ENCODE measurements at places on chromosomes 5 and 9.

- peak; percentile 82 for DNase-seq
These were observed 64.2 kb upstream of the ABL1 start for GRCh38 chr9:130770679-130771442.

GRCh38 chr9:37935096-37935495 lies 31.2 kb upstream of the SLC25A51 start:
- DNase-seq = no peak

DNA sequence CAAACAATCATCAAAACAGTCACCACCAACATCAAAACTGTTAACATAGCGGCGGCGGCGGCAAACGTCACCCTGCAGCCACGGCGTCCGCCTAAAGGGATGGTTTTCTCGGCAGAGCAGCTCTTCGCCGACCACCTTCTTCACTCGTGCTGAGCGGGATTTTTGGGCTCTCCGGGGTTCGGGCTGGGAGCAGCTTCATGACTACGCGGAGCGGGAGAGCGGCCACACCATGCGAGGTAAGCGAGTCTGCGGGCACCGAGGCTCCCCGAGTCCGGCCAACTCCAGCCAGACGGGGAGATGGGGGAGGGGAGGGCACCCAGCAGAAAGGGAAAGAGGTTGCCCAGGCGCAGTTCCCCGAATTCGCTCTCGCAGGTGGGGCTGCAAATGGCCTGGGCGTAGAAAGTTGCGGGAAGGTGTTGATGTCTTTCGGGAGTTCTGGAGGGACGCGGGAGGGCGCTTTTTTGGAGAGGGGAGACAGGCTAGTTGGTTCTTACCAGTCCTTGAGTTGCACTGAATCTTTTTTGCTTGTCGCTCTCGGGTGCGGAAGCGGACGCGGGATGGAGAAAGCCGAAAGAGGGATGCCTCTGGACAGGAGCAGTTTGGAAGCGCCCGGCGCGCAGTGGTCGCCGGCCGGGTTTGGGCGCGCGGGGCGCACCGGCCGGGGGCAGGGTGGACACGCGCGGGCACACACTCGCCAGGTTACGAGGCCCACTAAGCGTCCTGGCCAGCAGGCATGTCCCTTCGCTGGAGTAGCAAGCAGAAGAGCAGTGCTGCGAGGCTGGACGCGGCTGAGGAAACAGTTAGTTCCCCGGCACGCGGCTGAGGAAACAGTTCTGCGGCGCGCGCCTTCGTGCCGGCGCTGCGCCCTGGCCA lies 849 bp downstream of the RORB start:
- no peak for DNase-seq

DNA sequence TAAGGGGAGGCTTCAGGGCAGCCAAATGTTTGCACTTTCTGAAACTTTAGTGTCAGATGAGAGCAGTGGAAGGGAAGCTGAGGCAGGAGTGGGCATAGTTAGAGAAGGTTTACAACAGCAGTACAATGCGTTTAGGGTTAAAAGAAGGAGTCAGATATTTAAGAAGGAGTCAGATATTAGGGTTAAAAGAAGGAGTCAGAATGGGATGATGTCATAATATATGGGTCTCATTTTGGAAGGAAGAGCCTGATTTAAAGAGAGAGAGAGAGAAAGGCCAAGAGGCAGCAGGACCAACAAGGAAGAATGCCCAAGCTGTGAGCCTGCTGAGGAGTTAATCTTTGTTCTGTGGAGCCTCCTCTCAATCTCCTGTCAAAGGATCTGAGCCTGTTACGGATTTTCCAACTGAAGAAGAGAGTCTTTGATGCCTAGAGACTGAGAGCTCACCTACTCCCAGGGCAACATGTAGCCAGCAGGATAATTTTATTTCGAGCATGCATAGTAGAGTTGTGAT lies 9.5 kb downstream of the ISL1 start:
- DNase-seq = no peak

- DNase-seq = no peak
These were observed 38.0 kb upstream of the SLC44A1 start for GRCh38 chr9:105206496-105206820.

DNA sequence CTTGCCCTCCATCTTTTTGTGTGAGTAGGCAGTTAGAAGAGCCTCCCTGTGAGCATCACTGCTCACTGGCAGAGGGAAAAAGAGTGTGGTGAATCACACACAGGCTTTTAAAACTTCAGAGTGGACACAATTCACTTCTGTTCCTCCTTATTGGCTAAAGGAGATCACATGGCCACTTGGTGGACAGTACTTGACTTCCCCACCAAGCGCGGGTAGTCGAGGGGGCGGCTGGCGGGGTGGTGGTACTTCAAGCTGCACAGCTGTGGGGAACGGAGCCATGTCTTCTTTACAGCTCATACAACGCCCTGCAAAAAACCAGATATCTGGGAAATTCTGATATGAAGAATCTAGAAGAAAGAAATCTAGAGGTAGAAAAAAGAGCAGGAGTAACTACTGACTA lies 95.4 kb downstream of the PAM start:
- no peak for DNase-seq

DNA sequence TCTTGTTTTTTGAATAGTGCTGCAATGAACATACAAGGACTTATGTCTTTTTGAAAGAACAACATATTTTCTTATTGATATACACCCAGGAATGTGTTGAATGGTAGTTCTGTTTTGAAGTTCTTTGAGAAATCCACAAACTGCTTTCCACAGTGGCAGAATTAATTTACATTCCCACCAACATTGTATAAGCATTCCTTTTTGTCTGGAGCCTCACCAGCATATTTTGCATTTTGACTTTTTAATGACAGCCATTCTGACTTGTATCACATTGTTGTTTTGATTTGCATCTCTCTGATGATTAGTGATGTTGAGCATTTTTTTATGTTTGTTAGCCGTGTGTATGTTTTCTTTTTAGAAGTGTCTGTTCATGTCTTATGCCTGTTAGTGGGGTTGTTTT lies 524.9 kb downstream of the SEMA5A start:
- DNase-seq = no peak

DNA sequence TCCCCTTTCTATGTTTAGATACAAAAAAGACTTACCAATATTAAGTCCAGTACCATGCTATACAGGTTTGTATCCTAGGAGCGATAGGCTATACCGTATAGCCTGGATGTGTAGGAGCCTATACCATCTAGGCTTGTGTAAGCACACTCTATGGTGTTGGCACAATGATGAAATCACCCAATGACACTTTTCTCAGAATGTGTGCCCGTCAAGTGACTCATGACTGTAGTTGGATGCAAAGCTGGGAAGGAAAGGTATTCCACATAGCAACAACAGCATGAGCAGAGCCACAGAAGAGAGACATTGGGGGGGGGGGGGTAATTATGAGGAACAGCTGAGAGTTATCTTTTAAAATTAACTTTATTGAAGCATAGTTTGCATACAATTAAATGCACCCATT lies 63.2 kb downstream of the TTLL11 start:
- no peak for DNase-seq

GRCh38 chr9:124003636-124004349 lies 7.8 kb upstream of the LHX2 start:
- DNase-seq = no peak

- DNase-seq = no peak
These were observed 37.2 kb downstream of the PLAC8L1 start for GRCh38 chr5:146068206-146068605.

DNA sequence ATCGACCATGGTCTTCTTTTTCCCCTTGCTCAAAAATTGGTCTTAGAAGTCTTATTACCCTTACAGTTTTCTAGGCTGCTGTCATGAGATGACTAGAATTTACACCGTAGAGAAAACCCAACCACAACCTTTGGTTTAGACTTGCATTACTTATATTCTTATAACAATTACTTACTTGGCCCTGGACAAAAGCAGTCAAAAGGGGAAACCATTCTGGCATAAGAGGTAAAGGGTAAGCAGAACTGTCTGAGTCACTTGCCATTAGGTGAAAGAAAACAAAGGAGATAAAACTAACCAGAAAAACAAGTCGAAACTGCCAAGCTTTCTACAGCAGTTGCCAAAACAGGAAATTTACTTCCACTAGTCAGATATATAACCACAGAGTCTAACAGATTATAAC lies 17.9 kb downstream of the TMEM245 start:
- peak; percentile 84 for DNase-seq

DNA sequence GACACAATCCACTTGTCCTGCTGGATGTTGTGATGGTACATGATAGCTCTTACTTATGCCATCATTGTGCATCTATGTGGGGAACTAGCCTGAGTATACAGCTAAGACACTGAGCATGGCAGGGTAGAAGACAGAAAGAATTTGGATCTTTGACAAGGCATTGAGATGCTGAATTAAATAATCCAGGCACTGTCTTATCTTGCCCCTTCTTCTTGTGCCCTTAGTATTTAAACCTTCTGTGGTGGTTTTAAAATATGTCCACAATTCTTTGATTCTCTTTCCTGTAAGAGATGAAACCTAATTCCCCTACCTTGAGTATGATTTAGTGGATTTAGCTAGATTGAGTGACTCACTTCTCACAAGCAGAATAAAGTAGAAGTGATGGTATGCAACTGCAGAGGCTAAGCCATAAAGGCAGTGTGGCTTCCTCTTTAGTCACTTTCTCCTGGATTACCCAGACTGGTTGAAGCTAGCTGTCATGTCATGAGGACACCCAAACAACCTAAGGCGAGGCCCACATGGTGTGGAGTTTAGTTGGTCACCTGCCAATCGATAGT lies 174.0 kb upstream of the NREP start:
- peak; percentile 77 for DNase-seq

DNA sequence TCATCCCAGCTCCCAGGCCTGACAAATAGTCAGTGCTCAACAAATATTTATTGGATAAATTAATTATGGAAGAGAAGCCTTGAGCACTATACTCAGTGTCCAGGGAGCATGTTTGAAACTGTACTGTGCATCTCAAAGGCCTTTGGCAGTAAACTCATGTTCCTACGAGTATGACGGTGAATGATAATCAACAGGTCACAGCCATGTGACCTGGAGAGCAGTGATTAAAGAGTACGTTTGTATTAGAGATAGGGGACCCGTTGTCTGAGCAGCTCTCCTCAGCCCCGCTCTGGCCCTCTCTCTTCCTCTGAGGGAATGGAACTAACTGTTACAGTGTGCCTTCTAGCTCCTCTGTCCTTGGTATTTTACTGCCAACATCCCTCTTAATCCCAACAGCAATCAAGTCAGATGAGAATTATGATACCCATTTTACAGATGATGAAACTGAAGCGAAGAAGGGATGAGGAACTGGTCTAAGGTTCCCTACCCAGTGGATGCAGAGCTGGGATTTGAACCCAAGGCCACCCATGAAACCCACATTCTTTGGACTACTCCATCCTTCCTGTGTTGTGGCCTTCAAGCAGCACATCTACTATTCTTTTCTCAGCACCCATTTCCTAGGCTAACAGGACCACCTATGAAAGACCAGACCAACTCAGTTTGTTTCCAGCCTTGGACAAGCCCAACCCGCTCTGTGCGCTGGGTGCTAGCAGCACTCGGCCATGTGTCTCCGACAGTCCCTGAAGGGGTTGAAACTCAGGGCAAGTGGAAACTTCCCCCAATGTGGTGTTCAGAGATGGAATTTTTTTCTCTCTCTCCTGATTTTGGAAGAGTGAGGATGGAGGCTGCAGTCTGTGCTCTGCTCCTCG lies 34.9 kb downstream of the SPRY4 start:
- no peak for DNase-seq

DNA sequence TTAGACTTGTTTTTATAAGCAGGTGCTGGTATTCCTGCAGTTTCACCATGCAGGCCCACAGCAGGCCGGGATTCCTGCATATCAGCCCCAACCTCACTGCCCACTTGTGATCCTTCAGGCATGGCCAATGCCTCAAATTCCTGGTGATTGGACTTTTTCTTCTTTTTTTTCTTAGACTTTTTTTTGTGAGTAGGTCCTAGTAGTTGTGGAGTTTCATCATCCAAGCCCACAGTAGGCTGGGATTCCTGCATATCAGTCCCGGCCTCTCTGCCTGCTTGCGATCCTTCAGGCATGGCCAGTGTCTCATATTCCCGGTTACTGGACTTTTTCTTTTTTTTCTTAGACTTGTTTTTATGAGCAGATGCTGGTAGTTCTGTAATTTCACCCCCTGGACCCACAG lies 4.8 kb downstream of the TTF1 start:
- DNase-seq = no peak

GRCh38 chr5:152813526-152813925 lies 408.4 kb upstream of the NMUR2 start:
- no peak for DNase-seq

- no peak for DNase-seq
These were observed 89.6 kb downstream of the INSL6 start for GRCh38 chr9:5095795-5096194.

GRCh38 chr5:150301170-150301505 lies 1.6 kb downstream of the ARSI start:
- peak; percentile 46 for DNase-seq

DNA sequence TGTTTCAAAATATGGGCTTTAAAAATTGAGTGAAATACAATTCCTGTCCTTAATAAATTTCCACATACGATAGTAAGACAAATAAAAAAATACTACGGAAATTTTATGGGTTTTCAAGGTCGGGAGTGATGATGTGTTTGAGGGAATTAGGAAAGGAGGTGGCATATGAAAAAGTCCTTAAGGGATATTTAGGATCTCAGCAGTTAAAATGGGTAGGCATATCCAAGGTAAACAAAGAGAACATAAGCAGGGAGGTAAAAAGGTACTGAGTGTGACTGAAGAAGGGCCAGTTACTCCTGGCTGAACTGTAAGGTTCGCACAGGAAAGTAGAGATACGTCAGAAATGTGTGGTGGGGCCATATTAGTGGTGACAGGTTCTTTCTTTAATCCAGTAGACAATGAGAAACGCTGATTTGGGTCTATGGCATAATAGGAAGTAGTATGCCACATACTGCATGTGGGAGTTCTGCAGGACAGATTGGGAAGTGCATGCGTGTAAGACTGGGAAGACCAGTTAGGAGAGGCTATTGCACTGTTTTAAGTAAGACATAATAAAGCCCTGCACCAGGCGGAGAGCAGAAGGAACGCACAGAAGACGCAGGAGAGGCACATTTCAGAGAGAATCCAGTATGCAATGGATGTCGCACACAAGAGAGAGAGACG lies 937 bp upstream of the HMGCR start:
- peak; percentile 88 for DNase-seq

- no peak for DNase-seq
These were observed 72.5 kb downstream of the SPIN1 start for GRCh38 chr9:88460587-88461332.

DNA sequence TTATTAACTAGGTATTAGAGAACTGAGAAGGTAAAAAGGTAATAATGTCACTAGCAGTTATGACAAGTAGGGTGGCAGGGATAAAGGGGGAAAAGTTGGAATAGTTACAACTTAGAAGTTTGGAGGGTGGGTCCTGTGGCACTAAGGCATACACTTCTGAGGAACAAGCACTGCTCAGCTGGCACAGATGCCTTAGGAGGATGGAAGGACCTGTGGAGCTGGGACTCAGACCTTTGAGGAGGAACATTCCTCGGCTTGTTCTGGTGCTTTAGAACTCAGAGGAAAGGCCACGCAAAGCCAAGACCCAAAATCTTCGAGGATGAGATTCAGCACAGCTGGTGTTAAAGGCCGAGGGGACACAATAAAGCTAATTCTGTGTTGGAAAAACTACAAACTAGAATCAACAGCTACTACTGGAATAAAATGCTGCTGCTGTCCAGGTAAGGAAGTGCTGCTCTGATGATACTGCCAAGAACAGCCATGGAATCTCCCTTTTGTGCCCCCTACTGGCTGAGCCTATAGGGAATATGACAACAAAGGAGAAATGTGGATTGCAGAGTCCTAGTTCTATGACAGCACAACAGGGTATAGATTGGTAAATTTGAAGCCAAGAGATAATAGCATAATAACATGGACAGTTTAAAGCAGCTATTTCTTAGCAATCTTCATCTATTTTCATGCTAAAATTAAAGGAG lies 126.7 kb downstream of the SLC25A46 start:
- DNase-seq = peak; percentile 41

- no peak for DNase-seq
These were observed 80.9 kb downstream of the KIF4B start for GRCh38 chr5:155094455-155094854.

All from IMR-90 (cell line).